Adrenal gland (tissue), 19 donors: ENCODE measurements at places on chromosomes 13 and 19. TPM values are rescaled to one million over a fixed set of nuclear protein-coding genes. Genes with fewer than 3 reads are reported as not detected.
A peak's percentile ranks its signal among the peaks of the same experiment; 100 is the strongest.

- DNase-seq = no peak
Measured at GRCh38 chr13:23715762-23716235, 145.6 kb downstream of the TNFRSF19 start.

DNA sequence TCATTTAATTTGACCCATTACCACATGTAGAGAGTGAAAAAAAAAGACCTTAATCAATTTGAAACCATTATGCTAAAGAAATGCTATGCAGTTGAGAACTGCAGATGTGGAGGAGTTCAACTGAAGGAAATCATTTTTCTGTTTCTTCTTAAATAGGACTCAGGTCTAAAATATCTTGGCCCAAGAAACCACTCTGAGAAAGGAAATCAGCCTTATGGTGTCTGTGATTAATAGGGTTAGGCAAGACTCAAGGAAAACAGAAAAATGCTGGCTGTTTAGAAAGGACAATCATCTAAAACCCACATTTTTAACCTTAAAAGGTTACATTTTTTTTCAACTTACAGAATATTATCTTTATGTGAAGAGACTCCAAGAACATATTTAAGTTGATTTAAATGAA, 1.9 kb upstream of the SLITRK1 start:
- no peak for DNase-seq

DNA sequence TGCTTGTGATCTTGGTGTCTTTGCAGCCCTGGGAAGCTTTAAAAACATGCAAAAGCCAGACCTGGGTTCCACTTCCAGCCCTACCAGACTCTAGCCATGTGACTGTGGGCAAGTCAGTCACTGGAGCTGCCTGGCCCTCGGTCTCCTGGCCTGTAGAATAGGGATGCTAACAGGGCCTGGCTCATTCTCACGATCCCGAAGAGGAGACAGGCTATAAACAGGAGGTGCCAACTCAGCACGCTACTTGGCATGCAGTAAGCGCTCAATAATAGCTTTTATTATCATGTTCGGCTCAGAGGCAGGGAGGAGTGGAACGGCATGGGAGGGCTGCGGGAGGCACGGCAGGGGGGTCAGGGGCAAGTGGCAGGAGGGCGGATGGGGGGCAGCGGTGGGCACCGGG, 1.7 kb downstream of the CTXN1 start:
- DNase-seq = peak; percentile 56

SLC10A2 gene
- not detected for total RNA-seq

SOHLH2 gene
- not detected for total RNA-seq

AMH gene
- total RNA-seq = 0.41 TPM

GRCh38 chr19:49678985-49679770, 2.1 kb downstream of the PRMT1 start:
- no peak for DNase-seq

DNA sequence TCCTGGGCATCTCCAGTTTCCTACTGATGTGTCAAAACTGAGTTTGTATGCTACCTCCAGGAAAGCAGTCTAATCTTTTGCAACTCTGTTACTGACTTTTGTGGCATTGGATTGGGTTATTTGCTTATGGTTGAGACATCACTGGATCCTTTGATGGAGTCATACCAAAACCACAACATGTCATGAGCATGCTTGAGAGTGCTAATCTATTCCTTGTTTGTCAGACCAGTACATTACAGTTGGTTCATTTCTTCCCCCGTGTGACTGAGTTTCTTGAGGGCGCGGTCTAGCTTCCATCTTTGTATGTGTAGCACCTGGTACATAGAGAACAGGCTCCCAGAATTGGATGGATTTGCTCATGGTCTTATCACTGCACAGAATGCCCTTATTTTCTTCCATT, 43.2 kb downstream of the SUGT1 start:
- no peak for DNase-seq

BEST2 gene
- total RNA-seq = not detected

- DNase-seq = no peak
Measured at GRCh38 chr13:60311527-60311926, 85.5 kb upstream of the TDRD3 start.

DNA sequence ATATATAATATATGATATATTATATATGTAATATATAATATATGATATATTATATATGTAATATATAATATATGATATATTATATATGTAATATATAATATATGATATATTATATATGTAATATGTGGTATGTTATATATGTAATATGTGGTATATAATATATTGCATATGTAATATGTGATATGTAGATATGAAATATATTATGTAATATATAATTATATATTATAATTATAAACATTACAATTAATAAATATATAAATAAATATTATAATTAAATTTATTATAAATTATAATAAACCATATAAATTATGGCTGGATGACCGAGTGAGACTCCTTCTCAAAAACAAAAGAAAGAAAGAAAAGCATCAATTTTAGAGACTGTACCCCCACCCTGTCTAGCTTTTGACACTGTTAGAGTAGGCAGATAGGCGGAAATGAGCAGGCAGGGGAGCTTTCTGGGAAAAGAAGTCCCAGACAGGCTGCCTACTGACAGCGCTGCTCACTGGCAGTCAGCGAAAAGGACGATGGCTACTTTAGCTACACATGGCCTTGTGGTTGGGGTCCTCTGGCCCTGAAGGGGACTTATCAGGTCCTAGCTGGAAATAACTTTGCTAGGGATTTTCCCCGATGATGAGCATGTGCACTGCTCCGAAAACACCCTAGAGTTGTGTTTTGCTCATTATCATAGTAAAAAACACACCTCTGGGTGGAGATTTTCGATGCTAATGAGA, 19.7 kb downstream of the C3 start:
- no peak for DNase-seq

DNA sequence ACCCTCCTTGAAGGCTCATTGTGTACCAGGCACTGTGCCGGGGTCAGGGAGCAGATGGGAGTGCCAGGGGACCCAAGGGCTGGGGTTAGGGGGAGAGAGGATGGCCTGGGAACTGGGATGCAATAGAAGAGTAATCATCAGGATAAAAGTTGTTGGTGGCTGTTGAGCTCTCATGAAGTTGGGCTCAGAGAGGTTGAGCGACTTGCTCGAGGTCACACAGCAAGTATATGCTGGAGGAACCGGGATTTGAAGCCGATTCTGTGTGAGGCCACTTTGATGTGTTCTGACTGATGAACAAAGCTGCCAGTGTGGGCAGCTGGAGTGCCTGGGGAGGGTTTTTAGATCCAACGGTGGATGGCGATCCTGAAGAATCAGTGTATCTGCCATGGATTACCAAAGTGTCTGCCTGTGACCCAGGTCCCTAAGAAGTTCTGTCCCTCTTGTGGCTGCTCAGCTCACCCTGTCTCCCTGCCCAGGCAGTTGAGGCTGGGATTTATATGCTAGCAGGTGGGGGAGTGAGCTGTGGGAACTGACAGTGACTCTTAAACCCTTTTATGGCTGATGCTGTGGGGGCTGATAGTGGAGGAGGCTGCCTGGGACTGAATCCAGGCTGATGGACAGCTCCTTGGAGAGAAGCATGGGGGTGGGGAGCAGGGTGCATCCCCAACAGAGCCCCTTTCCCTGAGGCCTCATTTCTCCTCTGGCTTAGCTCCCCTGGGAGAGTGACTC, 8.3 kb downstream of the ARHGEF18 start:
- no peak for DNase-seq

DNA sequence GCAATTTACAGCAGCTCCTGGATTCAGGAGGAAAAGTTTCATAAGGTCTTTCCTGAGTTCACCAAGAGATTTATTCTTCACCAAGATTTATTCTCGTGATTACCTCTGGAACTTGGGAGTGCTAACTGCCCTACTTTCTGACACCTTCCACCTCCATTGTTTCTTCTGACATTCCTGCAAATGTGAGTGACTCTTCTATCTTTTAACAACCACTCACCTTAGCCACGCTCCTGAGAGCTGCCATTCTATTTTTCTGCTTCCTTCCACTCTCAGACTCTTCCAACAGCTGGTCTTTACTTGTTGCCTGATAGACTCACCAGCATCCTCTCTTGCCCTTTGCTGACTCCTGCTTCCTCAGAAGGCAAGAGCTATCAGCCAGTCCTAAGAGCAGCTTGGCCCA, 11.5 kb upstream of the CBY2 start:
- no peak for DNase-seq

- DNase-seq = no peak
Measured at GRCh38 chr19:35508129-35508528, 5.3 kb downstream of the DMKN start.

- no peak for DNase-seq
Measured at GRCh38 chr13:66128692-66129269, 1101.4 kb downstream of the PCDH9 start.
